GF-D8 (cell line): ENCODE measurements at places on chromosomes 6 and 20.

- DNase-seq = no peak
Measured at GRCh38 chr20:51094221-51094620, 71.3 kb upstream of the KCNG1 start.

- no peak for DNase-seq
Measured at GRCh38 chr6:161200610-161201370, 73.1 kb downstream of the AGPAT4 start.

DNA sequence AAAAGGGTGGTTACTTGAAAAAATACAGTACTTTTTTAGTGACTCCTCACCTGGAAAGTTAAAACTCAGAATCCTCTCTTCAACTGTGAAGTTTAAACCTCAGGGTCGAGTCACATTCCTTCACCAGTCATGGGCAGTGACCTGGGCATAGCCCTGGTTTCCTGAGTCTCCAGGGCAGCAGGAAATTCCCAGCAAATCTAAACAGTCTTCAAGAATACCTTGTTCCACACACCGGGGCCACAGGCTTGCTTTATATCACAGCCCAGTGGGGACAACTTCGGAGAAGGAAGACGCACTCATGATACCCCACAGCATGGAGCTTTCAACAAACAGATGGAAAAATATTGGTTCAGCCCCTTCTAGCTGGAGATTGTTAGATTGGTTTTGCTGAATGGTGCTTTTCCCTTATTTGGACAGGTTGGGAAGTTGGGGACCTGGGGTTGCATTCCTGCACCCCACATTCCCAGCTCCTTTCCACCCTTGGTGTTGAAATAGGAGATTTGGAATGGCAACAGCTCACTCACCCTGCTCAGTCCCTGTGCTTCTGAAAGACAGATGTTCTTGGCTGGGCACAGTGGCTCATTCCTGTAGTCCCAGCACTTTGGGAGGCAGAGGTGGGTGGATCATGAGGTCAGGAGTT is 113.0 kb upstream of the TMEM170B start:
- no peak for DNase-seq

DNA sequence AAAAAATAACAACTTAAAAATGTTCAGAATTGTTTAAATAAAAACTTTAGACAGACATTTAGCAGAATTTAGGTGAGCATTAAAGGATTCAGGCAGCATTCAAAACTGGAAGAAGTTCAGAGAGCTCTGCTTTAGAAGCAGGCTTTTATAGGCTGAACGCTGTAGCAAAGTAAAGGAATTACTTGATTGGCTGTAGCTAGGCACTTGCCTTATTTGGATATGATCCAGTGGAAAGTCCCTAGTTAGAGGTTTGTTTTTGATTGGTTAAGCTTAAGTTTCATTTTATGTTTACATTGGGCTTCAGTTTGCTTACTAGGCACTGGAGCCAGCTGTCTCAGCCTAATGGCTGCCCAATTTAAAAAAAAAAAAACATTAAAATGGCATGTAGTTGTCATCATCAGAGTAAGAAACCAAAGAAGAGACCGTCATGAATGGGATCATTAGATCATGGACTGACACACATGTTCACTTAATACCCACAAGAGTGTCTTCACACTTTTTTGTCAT is 65.1 kb downstream of the CBFA2T2 start:
- DNase-seq = no peak

- no peak for DNase-seq
Measured at GRCh38 chr20:42483730-42484303, 705.9 kb downstream of the PTPRT start.

DNA sequence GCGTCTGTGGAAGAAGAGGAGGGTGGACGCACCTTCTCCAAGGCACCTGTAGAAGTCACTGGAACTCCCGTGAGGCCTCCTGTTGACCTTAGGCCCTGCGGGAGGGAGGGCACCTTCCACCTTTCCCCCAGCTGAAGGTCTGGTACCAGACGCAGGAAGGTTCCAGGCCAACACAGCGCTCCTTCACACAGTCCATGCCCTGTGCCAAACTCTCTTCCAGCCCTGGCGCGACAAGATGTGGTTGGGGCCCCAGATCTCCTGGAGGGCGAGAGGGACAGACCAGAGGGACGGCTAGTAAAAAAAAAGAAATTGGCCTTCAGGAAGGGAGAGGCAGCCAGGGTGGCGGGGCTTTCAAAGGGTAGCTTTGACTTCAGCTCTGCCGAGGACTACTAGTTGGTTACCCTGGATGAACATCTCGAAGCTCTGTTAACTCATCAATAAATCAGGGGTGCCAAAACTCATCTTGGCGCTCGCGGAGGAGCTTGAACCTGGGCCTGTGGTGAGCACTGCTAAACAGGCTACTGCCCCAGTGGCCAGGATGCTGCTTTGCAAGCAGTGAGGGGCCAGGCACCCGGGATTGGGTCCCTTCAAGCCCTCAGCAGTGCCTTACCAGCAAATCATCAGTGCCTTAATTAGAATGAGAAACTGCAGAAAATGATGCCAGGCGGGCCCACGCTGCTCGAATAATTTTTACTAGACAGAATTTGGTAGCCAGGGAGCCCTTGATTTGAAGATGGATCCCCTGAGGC is 14.9 kb downstream of the AARS2 start:
- DNase-seq = no peak

DNA sequence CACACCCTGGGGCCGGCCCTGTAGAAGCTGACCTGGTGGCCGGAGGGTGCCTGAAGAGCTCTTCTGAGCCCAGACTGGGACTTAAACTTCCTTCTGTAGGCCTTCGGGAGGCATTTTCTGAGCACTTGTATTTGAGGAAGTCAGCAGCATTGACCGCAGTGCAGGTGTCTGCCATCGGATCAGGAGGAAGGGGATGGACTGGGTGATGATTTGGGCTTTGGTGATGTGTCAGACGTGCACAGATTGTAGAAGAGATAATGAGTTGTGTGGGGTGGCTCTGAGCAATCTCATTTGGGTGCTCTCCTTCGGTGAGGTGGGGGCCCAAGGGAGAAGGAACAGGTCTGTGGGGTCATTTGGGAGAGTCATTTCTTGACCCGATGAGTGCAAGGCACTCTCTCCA is 150.9 kb downstream of the ARID1B start:
- no peak for DNase-seq

DNA sequence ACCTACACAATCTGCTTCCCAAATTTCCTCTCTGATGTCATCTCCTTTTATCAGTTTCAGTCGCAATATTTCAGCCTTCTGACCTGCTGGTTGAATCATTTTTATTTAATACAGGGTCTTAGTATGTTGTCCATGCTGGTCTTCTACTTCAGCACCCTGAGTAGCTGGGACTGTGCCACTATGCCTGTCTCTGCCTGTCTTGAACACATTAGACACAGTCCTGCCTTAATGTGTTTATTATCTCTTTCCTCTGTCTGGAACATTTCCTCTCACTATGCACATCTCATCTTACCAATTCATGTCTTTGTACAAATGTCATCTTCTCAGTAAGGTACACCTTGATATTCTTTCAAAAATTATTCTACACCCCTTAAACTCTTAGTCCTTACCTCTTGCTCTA is 106.5 kb downstream of the THEMIS start:
- DNase-seq = no peak

- no peak for DNase-seq
Measured at GRCh38 chr6:89404512-89404911, 7.6 kb downstream of the RRAGD start.

DNA sequence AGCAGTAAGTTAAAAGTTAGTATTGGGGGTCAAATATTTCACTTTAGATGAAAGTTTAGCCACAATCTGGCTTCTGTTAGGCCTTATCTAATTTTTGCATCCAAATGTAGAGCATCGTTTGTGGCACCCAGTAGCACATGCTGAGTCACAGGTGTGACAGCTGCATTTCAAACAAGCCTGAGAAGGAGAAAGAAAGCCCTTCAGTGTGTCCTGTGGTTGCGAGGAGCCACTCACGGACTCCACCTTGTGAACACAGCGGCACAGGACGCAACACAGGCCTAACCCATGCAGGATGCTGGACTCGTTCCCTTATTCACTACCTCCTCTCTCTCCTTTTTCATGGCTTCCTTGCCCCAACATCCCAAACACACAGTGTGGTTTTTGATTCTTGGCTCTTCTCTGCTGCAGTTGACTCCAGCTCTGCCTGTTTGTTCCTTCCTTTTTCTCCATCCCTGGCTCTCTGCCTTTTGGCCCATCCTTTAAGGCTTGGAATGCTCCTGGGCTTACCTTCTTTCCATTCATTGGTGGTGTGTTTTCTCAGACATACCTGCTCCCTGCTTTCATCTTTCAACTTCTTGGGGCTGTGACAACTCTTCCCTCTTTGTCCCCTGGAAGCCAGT is 124.2 kb downstream of the SLC16A10 start:
- no peak for DNase-seq

- DNase-seq = no peak
Measured at GRCh38 chr20:12036142-12036541, 118.4 kb downstream of the BTBD3 start.

- no peak for DNase-seq
Measured at GRCh38 chr6:108441141-108441540, 119.6 kb upstream of the FOXO3 start.

DNA sequence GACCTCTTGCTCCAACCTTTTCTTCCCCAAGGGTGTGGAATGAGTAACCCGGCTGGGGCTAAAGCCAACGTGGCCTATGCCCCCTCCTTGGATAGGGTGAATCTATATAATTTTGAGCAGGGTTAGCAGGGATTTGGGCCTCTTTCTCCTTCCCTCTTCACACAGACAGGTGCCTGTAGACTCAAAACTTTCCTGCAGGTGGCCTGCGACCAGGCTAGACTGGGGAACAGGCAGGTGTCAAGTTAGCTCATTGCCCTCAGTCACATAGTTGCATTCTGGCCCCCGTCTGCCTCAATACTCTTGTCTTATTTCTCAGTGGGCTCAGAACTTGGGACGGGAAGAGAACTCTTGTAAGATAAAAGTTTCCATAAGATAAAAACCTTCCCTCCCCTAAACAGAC is 243.0 kb downstream of the ATXN1 start:
- DNase-seq = no peak

DNA sequence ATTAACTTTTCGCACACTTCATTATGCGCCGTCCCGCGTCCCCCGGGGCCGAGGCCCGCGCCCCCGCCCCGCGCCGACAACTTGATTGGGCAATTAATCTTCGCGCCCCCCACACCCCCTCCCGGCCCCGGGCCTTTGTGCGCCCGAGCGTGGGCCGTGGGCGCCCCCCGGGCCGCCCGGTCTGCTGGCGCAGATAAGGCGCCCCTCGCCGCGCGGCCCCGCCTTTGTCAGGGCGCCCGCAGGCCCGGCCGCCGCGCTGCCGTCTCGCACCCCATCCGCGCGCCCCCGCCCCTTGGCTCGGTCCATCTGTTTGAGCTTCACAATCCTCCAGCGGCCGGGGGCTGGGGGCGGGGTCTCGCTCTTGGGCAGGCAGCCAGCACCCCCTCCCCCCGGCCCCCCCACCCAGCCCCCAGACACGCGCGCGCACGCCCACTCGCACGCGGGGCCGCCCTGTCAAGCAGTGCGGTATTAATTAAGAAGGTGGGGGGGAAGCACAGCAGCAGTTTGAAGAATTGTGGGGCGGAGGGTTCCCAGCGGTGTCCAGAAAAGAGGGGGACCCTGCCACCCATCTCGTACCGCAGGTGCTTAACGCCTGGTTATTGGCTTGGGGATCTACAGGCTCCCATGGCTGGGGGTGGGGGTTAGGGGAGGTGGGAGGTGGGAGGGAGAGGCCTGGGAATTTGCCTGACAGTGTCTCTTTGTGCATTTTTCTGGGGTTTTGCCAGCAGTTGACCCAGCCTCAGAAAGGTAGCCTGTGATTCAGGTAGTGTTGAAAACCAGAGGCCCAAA is 34.6 kb upstream of the SCRT2 start:
- no peak for DNase-seq

- DNase-seq = no peak
Measured at GRCh38 chr6:115270953-115271352, 789.7 kb downstream of the FRK start.

DNA sequence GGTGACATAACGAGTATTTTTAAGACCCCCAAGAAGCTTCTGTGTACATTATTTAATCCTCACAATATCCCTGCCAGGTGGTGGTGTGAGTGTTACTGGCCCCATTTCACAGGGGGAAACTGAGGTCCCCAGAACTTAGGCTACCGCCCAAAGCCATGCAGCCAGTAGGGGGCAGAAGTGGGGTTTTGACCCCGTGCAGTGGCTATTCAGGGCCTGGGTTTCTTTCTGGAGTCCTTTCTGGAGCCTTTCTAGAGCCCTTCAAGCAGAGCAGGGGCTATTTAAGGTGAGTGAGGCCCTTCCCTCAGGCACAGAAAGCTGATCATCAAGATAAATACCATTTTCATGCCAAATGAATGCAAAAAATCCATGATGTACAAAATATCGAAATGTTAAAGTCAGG is 59.0 kb downstream of the CTCFL start:
- DNase-seq = no peak

GRCh38 chr20:16011519-16011918 is 561.7 kb downstream of the KIF16B start:
- DNase-seq = no peak

DNA sequence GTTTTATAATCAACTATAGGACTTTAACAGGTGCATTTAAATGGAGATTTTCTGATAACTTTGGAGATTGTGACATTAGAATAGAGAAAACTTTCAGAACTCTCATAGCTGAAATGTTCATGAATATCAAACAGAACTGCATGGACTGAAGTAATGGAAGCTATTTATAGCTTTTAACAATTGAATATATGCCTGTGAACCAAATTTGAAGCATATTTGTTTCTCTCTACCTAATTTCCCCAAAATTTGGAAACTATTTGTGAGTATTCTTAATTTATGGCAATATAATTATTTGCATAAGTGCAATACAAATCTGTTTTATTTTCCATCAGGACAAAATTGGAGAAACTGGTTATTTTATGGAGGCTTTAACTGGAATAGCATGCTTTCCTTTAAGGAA is 96.6 kb downstream of the PLG start:
- no peak for DNase-seq

GRCh38 chr6:56820060-56820459 is 134.8 kb upstream of the BEND6 start:
- no peak for DNase-seq

GRCh38 chr6:7579851-7580250 is 10.1 kb upstream of the SNRNP48 start:
- no peak for DNase-seq

DNA sequence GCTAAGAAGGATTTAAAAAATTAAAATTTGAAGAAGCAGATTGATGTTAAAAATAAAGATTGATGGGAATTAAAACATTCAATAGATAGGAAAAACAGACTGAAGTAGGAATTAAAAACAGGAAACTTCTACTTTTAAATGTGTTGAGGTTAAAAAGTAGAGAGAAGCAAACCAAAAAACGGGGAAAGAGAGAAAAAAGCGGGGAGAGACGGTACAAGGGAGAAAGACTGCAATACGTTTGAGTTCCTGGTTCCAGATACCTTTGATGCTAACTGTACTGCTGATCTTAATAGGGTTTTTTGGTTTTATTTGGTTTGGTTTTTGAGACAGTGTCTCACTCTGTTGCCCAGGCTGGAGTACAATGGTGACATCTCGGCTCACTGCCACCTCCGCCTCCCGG is 27.0 kb downstream of the LOC128125822 start:
- DNase-seq = no peak

- no peak for DNase-seq
Measured at GRCh38 chr20:17109307-17109706, 117.5 kb upstream of the PCSK2 start.
